ENCODE measurements at places on chromosomes 1 and 21.

GRCh38 chr1:15849775-15850324 is 2.3 kb downstream of the SPEN start:
- peak; percentile 94 for DNase-seq

- no peak for DNase-seq
These were observed 395.5 kb downstream of the USP25 start for GRCh38 chr21:16125274-16125673.

- no peak for DNase-seq
These were observed 14.1 kb downstream of the MFSD2A start for GRCh38 chr1:39969048-39969447.

DNA sequence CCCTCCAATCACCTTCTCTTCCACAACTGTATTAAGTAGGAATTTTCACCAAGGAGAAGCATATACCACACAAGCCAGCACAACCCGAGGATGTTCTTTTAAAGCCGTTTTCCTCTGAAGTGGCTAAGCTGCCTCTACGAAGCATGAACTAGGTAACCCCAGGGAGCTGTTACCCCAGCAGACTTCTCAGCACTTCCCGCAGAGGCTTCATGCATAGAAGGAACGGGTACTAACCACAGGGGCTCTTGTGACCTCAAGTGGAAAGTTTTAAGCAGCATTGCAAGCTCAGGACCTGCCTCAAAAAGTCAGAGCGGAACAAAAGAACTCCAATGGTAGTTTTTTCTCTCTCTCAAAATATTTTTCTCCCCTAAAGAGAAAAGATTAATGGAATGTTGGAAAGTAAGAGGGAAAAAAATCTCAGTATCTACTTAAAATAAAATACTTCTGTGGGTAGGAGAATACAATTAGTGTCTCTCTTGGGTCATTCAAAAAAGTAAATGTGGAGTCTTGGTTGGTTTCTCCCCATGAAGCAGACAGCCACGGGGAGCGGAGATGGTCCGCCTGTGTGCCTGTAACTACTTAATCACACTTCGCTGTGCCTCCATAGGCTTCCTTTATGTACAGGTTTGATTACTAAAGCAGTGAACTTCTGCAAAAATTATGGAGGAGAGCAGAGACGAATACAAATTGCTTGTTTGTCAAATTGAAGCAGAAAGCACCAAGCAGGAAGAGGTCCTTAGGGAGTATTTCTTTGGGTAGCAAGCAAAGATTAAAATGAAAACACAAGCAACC is 40.9 kb downstream of the STX6 start:
- DNase-seq, result no peak

DNA sequence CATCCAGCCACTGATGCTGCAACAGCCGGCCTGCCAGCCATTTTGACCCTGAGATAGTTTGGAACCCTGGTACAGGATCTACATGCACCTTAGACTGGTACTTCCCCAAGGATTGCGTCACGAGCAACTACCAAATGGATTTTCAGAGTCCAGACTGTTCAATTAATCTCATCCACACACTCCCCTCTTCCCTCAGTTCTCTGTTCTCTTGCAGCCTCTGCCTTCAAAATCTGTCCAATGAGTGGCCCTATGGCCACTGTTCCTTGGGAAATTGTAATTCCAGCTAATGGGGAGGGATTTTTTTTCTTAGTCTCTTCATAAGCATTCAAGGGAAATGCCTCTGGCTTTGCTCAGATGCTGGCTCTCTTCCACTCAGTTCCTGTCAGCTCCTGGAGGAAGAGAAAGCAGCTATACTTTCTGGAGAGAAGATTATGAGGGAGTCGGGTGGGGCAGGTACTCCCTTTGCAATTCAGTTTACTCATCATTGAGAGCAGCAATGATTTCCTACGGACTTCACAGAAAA is 19.8 kb upstream of the UAP1 start:
- no peak for DNase-seq

DNA sequence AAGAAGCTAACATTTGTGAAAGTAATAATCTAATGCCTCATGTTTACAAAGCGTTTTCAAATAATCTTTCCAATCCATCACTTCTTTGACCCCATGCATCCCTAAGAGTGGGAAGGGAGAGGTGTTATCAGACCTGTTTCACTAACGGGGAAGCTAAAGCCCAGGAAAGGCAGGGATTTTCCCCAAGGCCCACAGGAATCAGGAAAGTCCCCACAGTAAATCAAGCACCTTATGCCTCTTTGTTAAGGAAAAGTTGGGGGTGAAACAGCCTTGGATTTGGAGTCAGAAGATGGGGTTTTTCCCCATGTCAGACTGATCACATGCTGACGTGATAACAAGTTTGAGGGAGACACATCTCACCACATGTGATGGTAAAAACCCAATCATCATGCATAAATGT is 20.0 kb upstream of the ANGPTL7 start:
- DNase-seq, result no peak

GRCh38 chr1:220917101-220917500 is 37.9 kb downstream of the HLX start:
- no peak for DNase-seq

DNA sequence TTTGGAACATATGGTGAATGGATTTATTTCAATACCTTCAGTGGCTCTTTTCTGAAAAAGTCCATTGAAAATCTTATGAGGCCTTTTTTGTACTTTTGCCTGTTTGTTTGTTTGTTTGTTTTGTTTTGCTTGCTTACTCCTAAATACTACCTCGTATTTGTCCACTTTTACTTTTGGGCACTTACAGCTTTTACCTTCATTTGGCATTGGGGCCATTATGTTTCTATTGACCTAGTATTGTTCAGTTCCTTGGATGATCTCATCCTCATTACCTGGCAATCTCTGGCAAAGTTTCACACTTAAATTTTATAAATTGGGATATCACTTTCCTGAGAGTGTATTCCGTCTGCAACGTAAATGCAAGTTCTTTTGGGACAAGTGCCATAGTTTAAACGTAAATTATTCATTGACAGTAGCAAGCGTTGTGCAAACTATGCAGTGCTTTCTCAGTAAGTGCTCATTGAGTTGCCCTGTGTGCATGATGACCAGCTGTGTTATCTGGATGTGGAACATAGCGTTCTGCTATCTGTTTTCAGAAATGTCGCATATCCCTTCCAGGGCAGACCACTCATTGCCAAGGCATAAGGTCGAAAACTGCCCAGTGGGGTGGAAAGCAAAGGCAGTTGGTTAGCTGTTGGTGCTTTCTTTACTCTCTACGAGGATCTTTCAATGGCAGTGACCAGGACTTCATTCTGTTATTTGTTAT is 51.1 kb downstream of the LRRC8D start:
- no peak for DNase-seq

DNA sequence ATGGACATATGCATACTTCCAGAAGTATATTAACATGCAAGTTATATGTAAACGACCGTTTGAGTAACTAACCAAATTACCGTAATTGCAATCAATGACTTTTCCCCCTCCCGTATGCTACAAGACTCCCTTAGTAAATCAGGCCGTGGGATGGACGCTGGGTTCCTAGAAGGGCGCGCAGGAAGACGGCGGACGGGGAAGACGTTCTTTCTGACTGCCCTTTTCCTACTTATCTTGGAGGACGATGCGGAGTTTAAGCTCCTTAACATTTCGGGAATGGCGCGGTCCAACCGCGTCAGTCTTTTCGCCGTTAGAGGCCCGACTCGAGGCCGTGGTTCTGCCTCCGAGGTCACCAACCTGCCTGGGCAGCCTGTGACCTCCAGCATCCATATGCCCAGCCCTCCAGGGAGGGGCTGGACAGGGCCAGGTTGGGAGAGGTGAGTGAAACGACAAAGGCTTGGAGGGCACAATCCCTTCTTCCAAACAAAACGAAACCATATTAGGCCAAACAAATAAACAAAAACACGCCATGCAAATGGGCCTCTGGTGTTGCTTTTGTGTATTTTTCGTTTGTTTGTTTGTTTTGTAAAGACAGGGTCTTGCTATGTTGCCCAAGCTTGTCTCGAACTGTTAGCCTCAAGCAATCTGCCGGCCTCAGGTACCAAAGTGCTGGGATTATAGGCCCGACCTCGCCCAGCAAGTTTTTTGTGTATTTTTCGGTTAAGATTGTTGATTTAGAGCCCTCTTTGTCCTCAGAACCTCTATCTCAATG is 873 bp upstream of the PI4KB start:
- peak; percentile 11 for DNase-seq

DNA sequence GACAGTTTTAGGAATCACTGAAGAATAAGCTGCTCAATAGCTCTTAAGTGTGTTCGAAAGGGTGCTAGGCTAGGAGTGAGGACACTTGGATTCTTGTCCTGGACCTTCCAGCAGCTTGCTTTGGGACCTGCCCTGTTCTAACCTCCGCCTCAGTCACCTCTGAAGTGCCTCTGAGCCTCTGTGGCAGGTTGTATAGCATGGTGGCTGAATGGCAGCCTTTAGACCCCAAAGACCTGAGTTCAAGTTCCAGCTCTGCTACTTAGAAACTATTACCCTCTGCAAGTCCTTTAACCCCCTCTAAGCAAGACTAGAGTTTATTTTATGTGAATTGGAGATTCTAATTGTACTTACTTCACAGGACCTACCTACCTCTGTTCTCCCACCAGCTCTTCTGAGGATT is 81.5 kb downstream of the RRAGC start:
- no peak for DNase-seq

- DNase-seq, result no peak
These were observed 113.7 kb downstream of the RGL1 start for GRCh38 chr1:183918589-183918988.

DNA sequence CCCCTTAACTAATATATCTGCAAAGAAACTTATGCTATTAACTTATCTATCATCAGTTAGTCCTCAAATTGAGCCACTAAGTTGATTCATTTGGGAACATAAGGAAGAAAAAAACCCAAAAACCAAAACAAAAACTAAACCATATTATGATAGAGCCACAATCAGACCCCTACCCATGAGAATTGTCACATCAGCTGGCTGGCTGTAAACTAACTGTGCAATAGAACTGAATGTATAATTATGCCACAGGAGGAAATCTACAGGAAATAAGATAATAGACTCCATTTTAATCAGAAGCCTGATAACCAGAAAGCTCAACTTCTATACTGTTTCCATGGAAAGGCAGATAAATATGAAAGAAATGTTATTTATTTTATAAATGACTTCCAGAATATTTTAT is 110.0 kb downstream of the RGL1 start:
- no peak for DNase-seq

DNA sequence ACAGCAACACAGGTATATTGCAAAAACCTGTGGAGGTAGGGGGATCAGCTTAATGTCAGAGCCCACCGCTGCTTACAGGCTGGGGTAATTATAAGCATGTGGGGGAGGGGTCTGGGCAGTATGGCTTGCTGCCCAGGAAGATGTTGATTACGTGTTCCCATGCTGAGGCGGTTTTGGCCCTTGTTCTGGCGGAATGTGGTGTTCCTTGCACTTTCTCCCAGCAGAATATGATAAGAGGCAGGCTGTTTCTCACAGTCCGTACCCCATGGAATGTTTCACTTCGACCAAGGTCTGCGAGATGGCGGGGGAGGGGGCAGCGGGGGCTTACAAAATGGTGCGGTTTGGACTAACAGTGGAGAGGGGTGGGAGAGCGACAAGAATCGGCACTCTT is 9.8 kb upstream of the HPCAL4 start:
- DNase-seq, result peak; percentile 100

GRCh38 chr1:93827128-93827527 is 51.9 kb downstream of the DNTTIP2 start:
- no peak for DNase-seq

GRCh38 chr1:4212796-4213195 is 312.7 kb upstream of the C1orf174 start:
- no peak for DNase-seq

GRCh38 chr1:154943649-154944400 is 7.3 kb upstream of the PMVK start:
- DNase-seq, result no peak

DNA sequence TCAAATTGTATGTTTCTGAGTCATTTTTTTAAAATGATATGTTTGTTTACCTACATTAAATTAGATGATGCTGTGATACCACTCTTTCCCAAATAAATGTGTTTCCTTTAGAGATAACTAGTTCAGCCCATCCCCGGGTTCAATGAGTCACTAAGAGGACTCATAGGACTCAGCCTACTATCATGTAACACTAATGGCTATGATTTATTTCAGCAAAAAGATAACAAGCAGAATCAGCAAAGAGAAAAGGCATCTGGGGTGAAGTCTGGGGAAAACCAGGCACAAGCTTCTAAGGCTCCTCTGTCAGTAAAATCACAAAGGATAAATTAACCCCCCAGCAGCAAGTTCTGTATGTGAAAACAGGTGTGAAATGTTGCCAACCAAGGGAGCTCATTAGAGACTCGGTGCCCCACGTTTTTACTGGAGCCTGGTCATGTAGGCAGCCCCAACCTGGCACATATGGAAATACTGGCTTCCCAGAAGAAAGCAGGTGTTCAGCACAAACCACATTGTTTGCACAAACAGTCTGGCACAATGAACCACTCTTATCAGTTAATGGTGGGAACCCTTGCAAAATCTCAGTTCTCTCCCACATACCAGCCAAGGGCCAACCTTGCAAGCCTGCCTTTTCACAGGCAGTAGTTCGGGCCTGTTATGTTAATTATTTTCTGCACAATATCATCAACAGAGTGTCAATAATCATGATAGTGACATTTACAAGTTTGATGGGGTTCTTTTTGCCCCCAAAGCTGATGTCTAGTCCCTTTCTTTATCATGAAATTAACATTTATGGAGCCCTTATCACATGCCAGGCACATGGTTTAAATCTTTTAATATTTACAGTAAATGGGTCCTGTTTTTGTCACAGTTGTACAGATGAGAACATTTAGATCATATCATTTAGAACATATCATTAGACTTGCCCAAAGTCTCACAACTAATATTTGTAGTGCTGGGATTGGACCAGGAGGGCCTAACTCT is 23.1 kb upstream of the CNN3 start:
- peak; percentile 63 for DNase-seq

GRCh38 chr1:19835578-19835977 is 20.5 kb upstream of the RNF186 start:
- no peak for DNase-seq

GRCh38 chr1:199184180-199184579 is 545.3 kb downstream of the PTPRC start:
- DNase-seq, result no peak

All from NCI-H510A (cell line).